Activated CD4-positive, alpha-beta T cell treated with anti-CD3 and anti-CD28 coated beads, Interleukin-2, amount 50 U/mL, for 48 hours (primary cell): ENCODE measurements at places on chromosomes 1 and 21.

DNA sequence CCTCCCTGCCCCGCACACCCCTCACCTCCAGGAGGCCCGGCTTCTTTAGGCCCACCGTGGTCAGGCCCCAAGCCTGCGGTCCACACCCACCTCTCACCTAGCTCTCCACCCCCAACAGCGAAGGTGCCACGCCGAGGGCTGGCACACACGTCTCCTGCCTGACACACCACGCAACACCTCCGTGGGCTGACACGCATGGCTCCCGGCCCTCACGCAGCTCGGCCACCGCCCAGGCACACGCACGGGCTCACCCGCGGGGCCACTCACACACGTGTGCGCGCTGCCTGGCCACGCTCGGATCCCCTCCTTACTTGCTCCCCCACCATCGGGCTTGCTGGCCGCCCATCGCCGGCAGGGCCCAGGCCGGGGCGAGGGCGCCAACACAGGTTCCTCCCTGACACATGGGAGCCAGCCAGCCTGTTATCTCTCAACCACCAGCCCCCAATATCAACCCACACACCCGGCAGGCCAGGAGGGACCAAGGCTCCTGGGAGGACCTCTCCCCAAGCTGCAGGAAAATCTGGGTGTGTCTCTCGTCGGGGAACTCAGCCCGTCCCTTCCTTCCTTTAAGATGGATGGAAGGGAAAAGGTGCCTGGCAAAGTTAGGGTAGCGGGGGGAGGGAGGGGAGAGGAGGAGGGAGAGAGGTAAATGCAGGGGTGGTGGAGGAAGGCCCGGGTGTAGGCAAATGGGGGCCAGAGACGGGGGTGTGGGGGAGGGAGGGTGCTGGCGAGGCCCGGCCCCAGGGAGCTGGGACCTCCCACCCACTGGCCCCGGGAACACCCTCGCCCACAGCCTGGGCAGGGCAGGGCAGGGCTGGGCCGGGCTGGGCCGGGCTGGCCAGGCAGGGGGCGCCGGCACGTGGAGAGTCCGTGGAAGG lies 546 bp downstream of the ELOVL1 start:
- DNase-seq: peak; percentile 44

GRCh38 chr1:16091296-16091695 lies 17.8 kb upstream of the FAM131C start:
- DNase-seq: no peak

GRCh38 chr1:222441066-222441465 lies 106.8 kb downstream of the HHIPL2 start:
- DNase-seq: no peak

GRCh38 chr1:111570781-111571181 lies 48.8 kb upstream of the RAP1A start:
- peak; percentile 34 for DNase-seq

- DNase-seq: no peak
Measured at GRCh38 chr1:158996998-158997397, 12.7 kb upstream of the IFI16 start.
